ENCODE measurements at places on chromosomes 5 and 9. TPM values are rescaled to one million over a fixed set of nuclear protein-coding genes. Genes with fewer than 3 reads are reported as not detected.

GPBP1 gene
- total RNA-seq, result 116 TPM

EIF4E1B gene
- not detected for total RNA-seq

MAP1B gene
- 0.26 TPM for total RNA-seq

ROR2 gene
- not detected for total RNA-seq

DNLZ gene
- total RNA-seq, result 12.8 TPM

DNA sequence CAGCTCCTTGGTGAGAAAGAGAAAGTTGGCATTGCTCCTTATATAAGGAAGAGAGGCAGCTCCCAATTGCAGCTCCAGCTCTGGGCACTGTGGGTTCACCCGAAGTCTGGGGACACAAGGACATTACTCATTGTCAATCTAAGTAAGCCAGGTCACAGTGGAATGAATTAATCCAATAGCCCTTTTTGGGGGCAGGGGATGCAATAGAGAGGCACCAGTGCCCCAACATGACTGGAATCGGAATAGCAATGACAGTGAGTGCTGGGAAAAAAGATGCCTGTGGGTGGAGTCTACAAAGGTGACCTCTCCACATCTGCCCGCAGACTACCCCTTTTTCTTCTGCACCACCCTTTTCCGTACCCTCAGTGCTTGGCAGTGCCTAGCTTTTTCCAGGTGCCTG, 11.1 kb upstream of the NEUROG1 start:
- no peak for DNase-seq
- no peaks in the 10 kb centered on the region for H3K36me3 ChIP-seq
- H3K27me3 ChIP-seq, result peaks cover 67% of the 10 kb centered on the region
- no peak overlapping the region for H3K27ac ChIP-seq

DNA sequence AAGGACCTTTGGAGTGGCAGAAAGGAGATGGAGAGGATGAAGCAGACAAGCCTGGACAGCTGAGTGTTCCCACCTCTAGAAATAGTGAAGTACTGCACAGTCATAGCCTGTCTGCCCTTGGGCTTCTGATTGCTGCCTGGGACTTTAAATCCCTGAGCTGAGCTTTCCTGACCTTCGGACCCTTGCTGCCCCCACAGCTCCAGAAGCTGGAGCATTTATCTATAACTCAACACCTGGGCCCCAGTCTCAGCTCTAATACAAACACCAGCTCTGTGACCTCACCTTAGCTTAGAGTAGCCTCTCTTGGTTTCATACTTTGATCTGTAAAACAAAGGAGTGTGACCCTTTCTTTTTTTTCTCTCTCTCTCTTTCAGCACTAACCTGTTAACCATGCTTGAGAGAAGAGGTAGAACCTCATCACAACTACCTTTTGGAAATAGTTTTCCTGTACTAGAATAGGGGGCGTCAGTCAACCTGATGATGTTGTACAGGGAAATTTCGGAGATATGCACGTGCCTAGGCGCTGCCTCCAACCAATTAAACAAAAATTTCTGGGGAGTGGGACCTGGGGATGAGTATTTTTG, 25.4 kb upstream of the ELL2 start:
- DNase-seq, result no peak
- H3K27ac ChIP-seq, result no peak overlapping the region
- no peak overlapping the region for H3K4me3 ChIP-seq
- H3K36me3 ChIP-seq, result no peaks in the 10 kb centered on the region
- H3K4me1 ChIP-seq, result no peaks in the 10 kb centered on the region

- no peak overlapping the region for H3K4me3 ChIP-seq
- H3K27me3 ChIP-seq, result peaks cover 25% of the 10 kb centered on the region
- no peak overlapping the region for H3K27ac ChIP-seq
- no peaks in the 10 kb centered on the region for H3K36me3 ChIP-seq
Observed at GRCh38 chr9:131099102-131099606, 2.8 kb downstream of the AIF1L start.

- peaks cover 2% of the 10 kb centered on the region for H3K4me1 ChIP-seq
- peaks cover 6% of the 10 kb centered on the region for H3K27me3 ChIP-seq
- H3K27ac ChIP-seq, result no peak overlapping the region
- no peaks in the 10 kb centered on the region for H3K36me3 ChIP-seq
- no peak for DNase-seq
- no peak overlapping the region for H3K4me3 ChIP-seq
Observed at GRCh38 chr5:74040811-74041491, 415.0 kb downstream of the ARHGEF28 start.

DNA sequence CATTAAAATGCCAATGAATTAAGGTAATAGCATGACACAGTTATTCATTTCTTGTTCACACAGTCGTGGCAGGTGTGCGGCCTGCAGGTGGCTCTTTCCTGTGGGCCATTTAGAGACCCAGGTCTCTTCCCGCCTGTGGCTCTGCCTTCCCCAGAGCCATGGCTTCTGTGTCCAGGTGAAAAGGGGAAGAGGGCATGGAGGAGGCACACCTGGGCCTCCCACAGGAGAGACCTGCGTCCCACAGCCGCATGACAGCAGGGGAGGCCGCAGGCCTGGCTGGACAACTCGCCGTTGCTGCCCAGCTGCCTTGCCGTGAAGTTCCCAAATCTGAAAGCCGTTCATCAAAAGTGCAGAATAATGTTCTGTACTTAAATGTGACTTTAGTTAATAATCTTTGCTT, 14.4 kb upstream of the PLEKHG4B start:
- no peaks in the 10 kb centered on the region for H3K4me1 ChIP-seq
- H3K27me3 ChIP-seq, result peaks cover 3% of the 10 kb centered on the region
- no peak for DNase-seq
- H3K4me3 ChIP-seq, result no peak overlapping the region
- H3K36me3 ChIP-seq, result no peaks in the 10 kb centered on the region

GRCh38 chr5:169161022-169161680, 139.8 kb downstream of the SLIT3 start:
- H3K4me1 ChIP-seq, result no peaks in the 10 kb centered on the region
- H3K27me3 ChIP-seq, result peaks cover 2% of the 10 kb centered on the region
- H3K36me3 ChIP-seq, result no peaks in the 10 kb centered on the region
- no peak overlapping the region for H3K27ac ChIP-seq
- no peak for DNase-seq

- no peak for DNase-seq
- no peaks in the 10 kb centered on the region for H3K27me3 ChIP-seq
- no peaks in the 10 kb centered on the region for H3K36me3 ChIP-seq
Observed at GRCh38 chr5:16304846-16305245, 125.3 kb upstream of the MARCHF11 start.
